T-helper 2 cell treated with Interferon-gamma antibody and Interleukin-4, amounts not matched to agents 5 μg/mL and 100 μg/mL, for 36 hours (primary cell): ENCODE measurements at places on chromosomes 16 and 17.

- no peaks in the 10 kb centered on the region for H3K4me1 ChIP-seq
- H3K36me3 ChIP-seq = no peaks in the 10 kb centered on the region
- H3K27ac ChIP-seq = no peak overlapping the region
- H3K27me3 ChIP-seq = no peaks in the 10 kb centered on the region
- no peak overlapping the region for H3K4me3 ChIP-seq
- no peak for DNase-seq
Observed at GRCh38 chr17:82010575-82011525, 11.8 kb downstream of the CENPX start.

DNA sequence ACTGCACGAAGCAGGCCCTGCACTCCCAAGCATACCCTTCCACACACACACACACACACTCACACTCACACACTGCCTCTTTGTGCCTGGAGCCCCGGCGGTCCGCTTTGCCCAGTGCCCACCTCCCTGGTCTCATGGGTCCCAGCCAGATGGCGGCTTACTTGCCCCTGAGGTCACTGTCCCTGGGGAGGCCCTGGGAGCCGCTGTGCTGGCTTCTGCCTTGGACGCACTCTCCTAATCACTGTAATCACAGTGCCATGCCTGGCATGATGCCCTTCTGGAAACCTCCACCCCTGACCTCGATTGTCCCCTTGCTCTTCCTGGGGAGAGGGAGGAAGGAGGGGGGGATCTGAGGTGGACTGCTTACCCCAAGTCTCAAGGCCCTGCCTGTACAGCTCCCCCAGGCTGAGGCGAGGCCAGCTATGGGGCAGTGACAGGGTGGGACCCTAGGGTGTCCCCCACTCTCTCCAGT lies 36.0 kb downstream of the ARHGAP23 start:
- H3K36me3 ChIP-seq = no peaks in the 10 kb centered on the region
- no peak overlapping the region for H3K27ac ChIP-seq
- DNase-seq = no peak
- H3K27me3 ChIP-seq = no peaks in the 10 kb centered on the region
- no peak overlapping the region for H3K4me3 ChIP-seq

DNA sequence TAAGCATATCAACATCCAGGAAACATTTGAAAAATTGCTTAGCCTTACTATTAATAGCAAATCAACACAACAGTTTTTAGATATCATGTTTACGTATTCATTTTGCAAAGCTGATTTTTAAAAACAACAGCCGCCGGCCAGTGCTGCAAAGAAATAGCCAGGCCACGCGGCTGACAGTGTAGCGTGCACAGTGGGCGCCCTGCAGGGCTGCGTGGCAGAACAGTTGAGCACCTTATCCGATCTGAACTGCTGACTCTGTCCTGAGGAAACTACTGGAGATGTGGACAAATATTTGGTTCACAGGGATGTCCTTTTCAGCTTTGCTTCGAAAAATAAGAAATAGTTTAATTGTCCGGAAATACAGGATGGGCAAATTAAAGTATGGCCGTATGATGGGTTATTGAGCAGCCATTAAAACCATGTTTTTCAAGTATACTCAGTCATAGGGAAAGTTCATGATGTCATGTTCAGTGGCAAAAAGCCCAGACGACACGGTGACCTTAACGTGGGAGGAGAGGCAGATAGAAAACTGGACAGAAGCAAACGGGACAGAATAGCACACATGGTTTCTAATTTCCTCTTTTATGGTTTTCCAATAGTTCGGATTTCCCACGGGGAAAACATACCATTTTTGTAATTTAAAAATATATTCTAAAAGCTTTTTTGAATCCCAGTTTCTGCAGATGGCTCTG lies 52.4 kb upstream of the ENDOV start:
- H3K27ac ChIP-seq = no peak overlapping the region
- DNase-seq = no peak
- no peaks in the 10 kb centered on the region for H3K27me3 ChIP-seq
- H3K4me1 ChIP-seq = no peaks in the 10 kb centered on the region
- H3K36me3 ChIP-seq = peaks cover 84% of the 10 kb centered on the region

DNA sequence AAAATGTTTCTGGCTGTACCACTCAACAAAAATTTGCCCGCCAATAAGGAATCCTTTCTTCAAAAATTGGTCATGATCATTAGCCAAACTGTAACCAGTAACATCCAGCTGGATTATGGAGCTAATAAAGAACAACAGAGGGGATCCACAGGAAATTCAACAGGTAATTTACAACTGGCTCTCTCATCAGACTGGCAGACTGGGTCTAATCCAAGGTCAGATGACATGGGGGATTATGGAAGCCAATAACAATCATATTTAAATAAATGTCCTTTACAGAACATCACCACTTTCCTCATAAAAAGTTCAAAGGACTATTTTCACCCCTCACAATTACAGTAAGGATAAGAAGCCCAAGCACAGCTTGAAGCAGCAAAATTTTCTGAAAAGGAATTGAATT lies 66.4 kb downstream of the KANSL1 start:
- no peaks in the 10 kb centered on the region for H3K27me3 ChIP-seq
- H3K4me3 ChIP-seq = no peak overlapping the region
- H3K27ac ChIP-seq = no peak overlapping the region
- H3K36me3 ChIP-seq = peaks cover 19% of the 10 kb centered on the region

DNA sequence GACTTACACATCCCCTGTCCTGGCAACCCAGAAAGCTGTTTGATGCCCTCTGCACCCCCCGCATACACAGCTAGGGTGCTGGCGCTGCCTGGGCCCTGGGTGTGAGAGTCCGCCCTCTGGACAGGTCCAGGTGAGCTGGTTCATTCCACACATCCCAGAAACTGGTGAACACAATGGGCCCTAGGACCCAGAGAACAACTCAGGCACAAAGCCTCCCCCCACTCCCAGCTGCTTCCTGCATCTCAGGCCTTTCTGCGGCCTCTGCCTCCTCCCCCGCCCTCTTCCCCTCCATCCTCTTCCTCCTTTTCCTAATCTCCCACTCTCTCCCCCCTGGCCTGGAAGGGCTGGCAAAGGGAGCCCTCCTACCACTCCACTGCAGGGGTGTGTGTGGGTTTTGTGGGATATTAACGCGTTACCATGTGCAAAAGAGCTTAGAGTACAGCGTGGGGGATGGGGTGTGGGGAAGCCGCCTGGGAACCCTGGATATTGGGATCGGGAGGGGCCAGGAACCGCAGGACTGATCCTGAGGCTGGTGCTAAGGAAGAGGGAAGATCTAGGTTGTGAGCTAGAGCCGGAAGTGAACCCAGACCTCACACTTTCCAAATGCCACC lies 1.6 kb upstream of the PPP1R9B start:
- no peaks in the 10 kb centered on the region for H3K27me3 ChIP-seq
- peaks cover 32% of the 10 kb centered on the region for H3K4me1 ChIP-seq
- DNase-seq = peak; percentile 66
- H3K27ac ChIP-seq = peak overlapping the region; percentile 94
- H3K36me3 ChIP-seq = peaks cover 21% of the 10 kb centered on the region

DNA sequence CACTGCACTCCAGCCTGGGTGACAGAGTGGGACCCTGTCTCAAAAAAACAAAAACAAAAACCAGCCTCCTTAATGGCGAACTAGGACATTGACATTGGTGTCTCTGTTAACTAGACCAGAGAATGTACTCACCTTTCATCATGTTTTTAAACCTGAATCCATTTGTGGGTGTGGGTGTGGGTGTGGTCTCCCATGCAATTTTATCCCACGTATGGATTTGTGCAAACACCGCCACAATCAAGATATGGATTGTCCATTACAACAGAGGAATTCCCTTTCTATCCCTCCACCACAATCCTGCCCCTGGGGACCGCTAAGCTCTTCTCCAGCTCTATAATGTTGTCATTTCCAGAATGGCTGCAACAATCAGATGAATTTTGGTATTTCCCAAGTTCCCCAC lies 49.9 kb downstream of the DNAH17 start:
- no peak for DNase-seq
- no peak overlapping the region for H3K4me3 ChIP-seq
- H3K27me3 ChIP-seq = no peaks in the 10 kb centered on the region
- H3K36me3 ChIP-seq = no peaks in the 10 kb centered on the region
- no peaks in the 10 kb centered on the region for H3K4me1 ChIP-seq

DNA sequence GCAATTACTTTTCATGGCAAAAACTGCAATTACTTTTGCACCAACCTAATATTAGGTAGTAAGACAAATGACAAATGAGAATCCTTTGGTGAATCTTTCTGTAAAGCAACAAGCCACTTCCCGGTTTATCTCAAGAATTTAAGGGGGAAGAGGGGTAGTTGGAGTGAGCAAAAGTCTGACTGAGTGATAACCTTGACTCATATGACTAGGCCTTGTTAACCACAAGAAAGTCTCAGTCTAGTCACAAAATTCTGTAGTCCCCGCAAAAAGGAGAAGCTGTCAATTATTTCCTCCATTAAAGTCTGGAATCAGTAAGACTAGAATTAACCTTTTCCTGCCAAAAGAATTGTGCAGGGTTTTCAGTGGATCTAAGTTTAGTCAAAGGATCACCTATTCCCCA lies 72.2 kb upstream of the GNAO1 start:
- DNase-seq = no peak
- no peak overlapping the region for H3K4me3 ChIP-seq
- peaks cover 22% of the 10 kb centered on the region for H3K27me3 ChIP-seq
- H3K27ac ChIP-seq = no peak overlapping the region
- H3K36me3 ChIP-seq = no peaks in the 10 kb centered on the region

DNA sequence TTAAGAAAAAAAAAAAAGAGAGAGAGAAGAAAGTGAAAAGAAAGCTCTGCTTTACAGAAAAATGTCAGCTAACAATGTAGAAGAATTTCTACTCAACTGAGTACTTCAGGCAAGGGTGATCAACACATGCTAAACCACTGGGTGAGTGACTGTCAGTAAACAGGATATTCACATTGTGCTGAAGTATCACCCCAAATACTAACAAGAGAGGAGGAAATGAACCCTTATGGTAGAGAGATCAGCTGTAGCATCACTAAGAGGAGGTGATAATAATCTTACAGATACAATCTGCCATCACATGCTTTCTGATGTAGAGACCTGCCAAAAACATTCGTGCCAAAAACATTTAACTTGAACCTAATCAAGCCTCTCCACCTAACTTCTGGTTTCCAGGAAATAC lies 30.7 kb upstream of the ICAM2 start:
- H3K36me3 ChIP-seq = peaks cover 81% of the 10 kb centered on the region
- H3K4me1 ChIP-seq = peaks cover 45% of the 10 kb centered on the region
- H3K27ac ChIP-seq = peak overlapping the region; percentile 91
- peak overlapping the region; percentile 69 for H3K4me3 ChIP-seq
- peak; percentile 37 for DNase-seq

DNA sequence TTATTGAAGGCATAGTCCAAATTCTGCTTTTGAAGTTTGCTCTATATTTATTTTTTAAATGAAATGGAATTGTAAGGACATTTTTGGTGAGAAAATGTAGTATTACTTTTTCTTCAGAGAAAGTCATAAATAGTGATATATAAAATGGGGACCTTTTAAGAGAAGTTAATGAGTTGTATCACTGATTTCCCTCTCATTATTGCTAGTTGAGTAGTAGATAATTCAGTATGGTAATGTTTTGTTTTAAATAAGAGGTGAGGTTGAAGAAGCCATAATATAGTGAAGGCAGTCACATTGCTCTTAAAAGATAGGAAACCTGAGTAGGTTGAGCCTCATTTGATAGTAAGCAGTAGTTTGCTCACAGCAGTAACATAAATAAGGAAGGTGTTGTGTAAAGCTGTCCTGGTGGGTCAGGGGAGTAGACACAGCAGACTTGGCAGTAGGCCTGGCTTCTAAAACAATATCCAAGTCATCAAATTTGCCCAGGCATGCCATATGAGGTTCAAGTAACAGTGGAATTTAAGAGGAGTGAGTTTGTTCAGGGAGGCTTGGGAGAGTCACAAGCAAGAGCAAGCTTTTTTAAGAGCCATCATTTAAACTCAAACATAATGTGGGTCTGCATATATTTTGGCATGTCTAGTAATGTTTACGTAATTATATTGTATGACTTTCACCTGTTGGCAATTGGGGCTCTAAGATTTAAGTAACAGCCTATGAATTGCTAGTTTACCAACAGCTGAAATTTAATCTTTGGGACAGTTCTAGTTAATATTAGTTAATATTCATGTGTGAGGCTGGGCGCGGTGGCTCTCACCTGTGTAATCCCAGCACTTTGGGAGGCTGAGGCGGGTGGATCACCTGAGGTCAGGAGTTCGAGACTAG lies 6.5 kb downstream of the NFATC3 start:
- H3K36me3 ChIP-seq = peaks cover 18% of the 10 kb centered on the region
- no peaks in the 10 kb centered on the region for H3K27me3 ChIP-seq
- peak overlapping the region; percentile 89 for H3K4me3 ChIP-seq
- DNase-seq = no peak
- H3K27ac ChIP-seq = peak overlapping the region; percentile 74

- no peak overlapping the region for H3K27ac ChIP-seq
- no peak for DNase-seq
- H3K4me3 ChIP-seq = no peak overlapping the region
- H3K27me3 ChIP-seq = no peaks in the 10 kb centered on the region
Observed at GRCh38 chr16:56408379-56409098, 16.8 kb downstream of the AMFR start.

DNA sequence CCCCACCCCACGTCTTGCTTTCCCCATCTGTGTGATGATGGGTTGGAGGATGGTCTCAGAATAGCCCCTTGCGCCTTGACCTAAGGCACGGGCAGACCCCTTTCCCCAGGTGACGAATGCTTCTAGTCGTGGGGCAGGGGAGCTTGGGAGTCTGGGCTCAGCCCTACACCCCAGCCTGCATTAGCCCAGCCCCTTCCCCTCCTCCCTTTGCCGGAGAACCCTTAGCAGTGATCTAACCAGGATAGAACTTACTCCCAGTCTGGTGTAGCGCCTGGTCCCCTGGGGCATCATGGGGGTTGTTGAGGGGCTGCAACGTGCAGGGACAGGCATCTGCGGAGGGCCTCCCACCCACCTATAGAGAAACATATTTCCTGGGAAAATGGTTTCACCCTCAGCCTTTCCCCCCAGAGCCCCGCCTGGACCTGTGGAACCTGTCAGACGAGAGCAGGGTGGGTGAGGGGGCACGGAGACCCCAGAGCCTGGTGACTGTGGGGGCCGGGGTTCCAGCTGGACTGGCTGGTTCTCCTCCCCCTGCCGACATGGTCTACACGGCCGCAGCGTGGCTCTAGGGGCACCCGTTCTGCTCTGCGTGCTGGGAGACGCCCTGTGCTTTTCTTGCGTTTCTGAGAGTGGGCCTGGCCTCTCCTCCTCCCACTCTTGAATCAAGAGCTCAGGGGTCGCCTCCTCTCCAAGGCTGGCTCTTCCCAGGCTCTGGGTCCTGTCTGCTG lies 4.7 kb downstream of the SMTNL2 start:
- H3K36me3 ChIP-seq = no peaks in the 10 kb centered on the region
- no peak overlapping the region for H3K4me3 ChIP-seq
- H3K4me1 ChIP-seq = no peaks in the 10 kb centered on the region

- peaks cover 35% of the 10 kb centered on the region for H3K4me1 ChIP-seq
- H3K36me3 ChIP-seq = peaks cover 17% of the 10 kb centered on the region
Observed at GRCh38 chr17:42010898-42011516, 6.2 kb downstream of the DNAJC7 start.

DNA sequence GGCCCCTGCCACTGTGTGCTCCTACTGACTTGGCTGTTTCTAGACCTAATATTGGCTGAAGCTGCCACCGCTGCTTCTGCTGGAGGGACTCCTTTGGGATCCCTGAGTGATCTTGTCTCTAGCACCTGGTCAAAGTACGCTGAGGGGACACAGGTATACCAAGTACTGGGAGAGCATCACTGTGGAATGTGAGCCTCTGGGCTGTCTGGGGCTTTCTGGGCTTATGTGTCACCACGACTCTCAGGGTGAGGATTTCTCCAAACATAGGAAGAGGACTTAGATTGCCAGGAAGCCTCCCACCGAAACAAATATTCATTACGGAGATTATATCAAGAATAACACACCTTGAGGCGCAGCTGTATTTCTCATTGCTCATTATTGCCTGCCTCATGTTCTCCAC lies 435.8 kb downstream of the HS3ST3B1 start:
- H3K36me3 ChIP-seq = no peaks in the 10 kb centered on the region
- no peak for DNase-seq
- H3K27me3 ChIP-seq = no peaks in the 10 kb centered on the region
- H3K27ac ChIP-seq = no peak overlapping the region
- H3K4me3 ChIP-seq = no peak overlapping the region
